ENCODE measurements at places on chromosomes 6 and 20. TPM values are rescaled to one million over a fixed set of nuclear protein-coding genes. Genes with fewer than 3 reads are reported as not detected.

DNA sequence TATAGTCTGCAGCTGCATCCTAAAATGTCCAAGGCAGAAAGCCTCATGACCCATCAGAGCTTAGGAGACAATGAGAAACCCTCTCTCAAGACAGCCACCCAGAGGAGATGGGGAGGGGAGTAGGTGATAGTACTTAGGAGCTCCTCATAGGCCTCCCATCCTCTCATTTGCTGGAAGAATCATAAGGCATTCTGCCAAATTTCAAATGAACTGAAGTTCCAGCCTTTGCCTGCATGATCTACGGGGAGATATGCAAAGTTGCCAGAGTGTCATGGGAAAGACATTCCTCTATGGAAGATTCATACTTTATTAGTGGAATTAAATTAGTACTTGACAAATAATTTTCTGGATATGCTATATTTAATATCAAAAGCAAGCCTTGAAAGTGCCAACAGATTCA, 194.1 kb upstream of the GJE1 start:
- no peak for DNase-seq

Gene OR2H1
- total RNA-seq: not detected

Gene HLA-DMA
- 1.9 TPM for total RNA-seq

Gene CEP162
- total RNA-seq: 3.3 TPM

- no peak for DNase-seq
These were observed 218.1 kb upstream of the SOX4 start for GRCh38 chr6:21375151-21376116.

All from H7 (cell line).